Thymus (tissue), 14 donors: ENCODE measurements at places on chromosomes 3 and 15. TPM values are rescaled to one million over a fixed set of nuclear protein-coding genes. Genes with fewer than 3 reads are reported as not detected.

GRCh38 chr3:187946163-187946691 is 201.0 kb upstream of the BCL6 start:
- H3K4me3 ChIP-seq, result no peak overlapping the region
- H3K4me1 ChIP-seq, result peaks cover 76% of the 10 kb centered on the region
- no peaks in the 10 kb centered on the region for H3K36me3 ChIP-seq
- no peaks in the 10 kb centered on the region for H3K27me3 ChIP-seq

GRCh38 chr3:12782172-12782815 is 14.2 kb upstream of the CAND2 start:
- H3K27ac ChIP-seq, result no peak overlapping the region
- no peaks in the 10 kb centered on the region for H3K36me3 ChIP-seq
- H3K4me1 ChIP-seq, result no peaks in the 10 kb centered on the region
- DNase-seq, result no peak
- no peaks in the 10 kb centered on the region for H3K27me3 ChIP-seq

- no peak overlapping the region for H3K27ac ChIP-seq
- no peaks in the 10 kb centered on the region for H3K27me3 ChIP-seq
- peaks cover 9% of the 10 kb centered on the region for H3K4me1 ChIP-seq
- no peaks in the 10 kb centered on the region for H3K36me3 ChIP-seq
Observed at GRCh38 chr3:72414481-72415016, 433.7 kb downstream of the SHQ1 start.

- no peak overlapping the region for H3K27ac ChIP-seq
- no peak for DNase-seq
- H3K36me3 ChIP-seq, result no peaks in the 10 kb centered on the region
Observed at GRCh38 chr3:117404141-117404540, 694.6 kb downstream of the TUSC7 start.

DNA sequence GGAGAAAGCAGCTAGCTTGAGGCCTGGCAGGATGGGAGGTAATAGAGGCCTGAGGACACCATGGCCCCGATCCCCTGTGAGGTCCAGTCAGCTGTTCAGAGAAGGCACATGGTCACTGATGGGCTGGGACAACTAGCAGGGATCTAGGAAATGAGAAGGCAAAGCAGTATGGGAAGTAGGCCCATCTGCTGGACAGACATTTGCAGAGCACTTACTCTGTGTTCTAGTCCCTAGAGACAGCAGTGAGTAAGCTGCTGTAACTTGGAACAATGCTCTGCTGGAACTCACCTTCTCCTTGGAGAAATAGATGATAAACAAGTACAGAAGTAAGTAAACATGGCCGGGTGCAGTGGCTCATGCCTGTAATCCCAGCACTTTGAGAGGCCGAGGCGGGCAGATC is 7.1 kb downstream of the ECE2 start:
- no peak overlapping the region for H3K4me3 ChIP-seq
- no peak for DNase-seq
- no peak overlapping the region for H3K27ac ChIP-seq
- no peaks in the 10 kb centered on the region for H3K4me1 ChIP-seq
- no peaks in the 10 kb centered on the region for H3K27me3 ChIP-seq
- no peaks in the 10 kb centered on the region for H3K36me3 ChIP-seq

- no peak for DNase-seq
- no peaks in the 10 kb centered on the region for H3K27me3 ChIP-seq
- H3K27ac ChIP-seq, result no peak overlapping the region
- no peaks in the 10 kb centered on the region for H3K4me1 ChIP-seq
Observed at GRCh38 chr3:69113536-69113935, 8.9 kb downstream of the LMOD3 start.

GRCh38 chr3:8851703-8852102 is 82.3 kb upstream of the OXTR start:
- no peaks in the 10 kb centered on the region for H3K27me3 ChIP-seq
- no peaks in the 10 kb centered on the region for H3K4me1 ChIP-seq
- no peaks in the 10 kb centered on the region for H3K36me3 ChIP-seq
- no peak overlapping the region for H3K4me3 ChIP-seq

Gene SUCNR1
- 1.1 TPM for total RNA-seq

DNA sequence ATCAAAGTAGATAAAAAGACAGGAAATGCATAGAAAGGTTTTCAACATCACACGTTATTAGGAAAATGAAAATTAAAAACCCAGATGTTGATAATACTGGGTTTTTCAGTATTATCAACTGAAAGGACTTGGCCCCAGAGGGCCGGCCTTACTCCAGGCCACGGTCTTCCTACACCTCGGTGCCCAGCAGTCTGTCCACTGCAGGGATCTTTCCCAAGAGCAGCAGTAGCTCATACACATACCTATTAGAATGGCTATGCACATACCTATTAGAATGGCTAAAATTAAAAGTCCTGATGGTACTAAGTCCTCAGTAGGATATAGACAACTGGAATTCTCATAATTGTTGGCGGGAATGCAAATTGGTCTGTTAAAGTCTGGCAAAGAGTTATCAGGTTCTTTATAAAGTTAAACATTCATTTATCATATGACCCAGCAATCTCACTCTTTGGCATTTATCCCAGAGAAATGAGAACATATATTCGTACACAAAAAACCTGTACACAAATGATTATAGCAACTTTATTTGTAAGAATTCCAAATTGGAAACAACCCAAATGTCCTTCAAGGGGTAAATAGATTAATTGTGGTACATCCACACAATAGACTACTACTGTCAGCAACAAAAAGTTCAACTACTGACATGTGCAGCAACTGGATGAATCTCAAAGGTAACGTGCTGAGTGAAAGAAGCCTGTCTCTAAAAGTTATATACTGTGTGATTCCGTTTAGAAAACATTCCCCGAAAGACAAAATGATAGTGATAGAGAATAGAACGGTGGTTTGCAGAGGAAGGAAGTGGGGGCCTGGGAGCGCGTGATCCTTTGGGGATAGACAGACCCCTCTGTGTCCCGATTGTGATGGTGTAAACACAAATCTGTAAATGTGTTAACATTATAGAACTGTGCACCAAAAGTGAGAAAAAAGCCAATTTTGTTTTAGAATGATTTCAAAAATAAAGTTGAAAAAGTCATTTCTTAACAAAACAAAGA is 62.3 kb downstream of the MCTP2 start:
- no peak for DNase-seq
- H3K4me1 ChIP-seq, result peaks cover 21% of the 10 kb centered on the region

- DNase-seq, result no peak
- no peak overlapping the region for H3K4me3 ChIP-seq
- H3K27me3 ChIP-seq, result no peaks in the 10 kb centered on the region
- H3K27ac ChIP-seq, result no peak overlapping the region
- H3K4me1 ChIP-seq, result peaks cover under 1% of the 10 kb centered on the region
- no peaks in the 10 kb centered on the region for H3K36me3 ChIP-seq
Observed at GRCh38 chr3:58340594-58341244, 8.0 kb downstream of the PXK start.

DNA sequence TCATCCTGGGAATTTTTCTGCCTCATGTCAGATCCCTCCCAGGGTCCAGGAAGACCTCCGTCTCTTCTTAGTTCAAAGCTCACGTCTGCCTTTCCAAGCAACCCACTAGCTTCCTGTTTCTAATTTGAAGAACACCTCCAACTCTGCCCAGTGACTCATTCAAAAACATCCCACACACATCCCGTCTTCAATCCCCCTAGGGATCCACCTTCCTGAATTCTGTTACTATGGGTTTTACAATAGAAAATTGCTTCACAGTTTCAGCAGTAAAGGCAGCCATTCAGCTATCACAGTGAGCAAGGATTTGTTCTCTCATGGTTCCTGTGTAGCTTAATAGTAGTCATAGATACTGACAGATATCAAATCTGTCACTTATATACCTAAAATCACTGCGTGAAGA is 308.3 kb upstream of the CCDC54 start:
- H3K4me1 ChIP-seq, result peaks cover 10% of the 10 kb centered on the region
- H3K27me3 ChIP-seq, result no peaks in the 10 kb centered on the region
- H3K27ac ChIP-seq, result no peak overlapping the region
- DNase-seq, result no peak
- no peak overlapping the region for H3K4me3 ChIP-seq
- H3K36me3 ChIP-seq, result no peaks in the 10 kb centered on the region

- H3K27me3 ChIP-seq, result no peaks in the 10 kb centered on the region
- H3K4me1 ChIP-seq, result no peaks in the 10 kb centered on the region
- H3K4me3 ChIP-seq, result no peak overlapping the region
- no peak for DNase-seq
Observed at GRCh38 chr15:38401701-38402100, 52.2 kb upstream of the FAM98B start.

DNA sequence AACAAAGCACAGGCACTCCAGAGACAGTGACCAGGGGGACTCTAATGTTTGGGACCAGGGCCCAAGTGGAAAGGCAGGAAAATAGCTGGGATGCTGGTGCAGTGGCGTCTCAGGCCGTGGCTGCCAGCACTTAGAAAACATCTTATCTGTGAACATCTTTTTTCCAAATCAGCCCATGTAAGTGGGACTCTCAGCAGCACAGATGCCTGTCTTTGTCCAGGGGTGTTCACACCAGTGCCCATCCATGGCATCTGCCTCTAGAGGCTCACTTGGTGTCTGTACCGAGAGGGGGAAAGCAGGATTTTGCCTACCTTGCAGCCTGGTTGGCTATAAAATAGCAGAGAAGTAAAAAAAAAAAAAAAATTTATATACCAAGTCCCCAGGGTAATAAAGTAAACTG is 26.7 kb downstream of the SLC12A8 start:
- no peaks in the 10 kb centered on the region for H3K36me3 ChIP-seq
- DNase-seq, result no peak
- no peaks in the 10 kb centered on the region for H3K4me1 ChIP-seq
- H3K27me3 ChIP-seq, result no peaks in the 10 kb centered on the region
- H3K27ac ChIP-seq, result no peak overlapping the region
- no peak overlapping the region for H3K4me3 ChIP-seq

- H3K27me3 ChIP-seq, result no peaks in the 10 kb centered on the region
- H3K4me3 ChIP-seq, result no peak overlapping the region
- no peak overlapping the region for H3K27ac ChIP-seq
- DNase-seq, result no peak
Observed at GRCh38 chr15:37134699-37135131, 34.4 kb upstream of the MEIS2 start.

- H3K36me3 ChIP-seq, result no peaks in the 10 kb centered on the region
- H3K27ac ChIP-seq, result no peak overlapping the region
- no peak for DNase-seq
Observed at GRCh38 chr3:12286927-12287726, 1.7 kb upstream of the PPARG start.

Gene DNASE1L3
- 52.0 TPM for total RNA-seq

Gene ITIH3
- 0.24 TPM for total RNA-seq

DNA sequence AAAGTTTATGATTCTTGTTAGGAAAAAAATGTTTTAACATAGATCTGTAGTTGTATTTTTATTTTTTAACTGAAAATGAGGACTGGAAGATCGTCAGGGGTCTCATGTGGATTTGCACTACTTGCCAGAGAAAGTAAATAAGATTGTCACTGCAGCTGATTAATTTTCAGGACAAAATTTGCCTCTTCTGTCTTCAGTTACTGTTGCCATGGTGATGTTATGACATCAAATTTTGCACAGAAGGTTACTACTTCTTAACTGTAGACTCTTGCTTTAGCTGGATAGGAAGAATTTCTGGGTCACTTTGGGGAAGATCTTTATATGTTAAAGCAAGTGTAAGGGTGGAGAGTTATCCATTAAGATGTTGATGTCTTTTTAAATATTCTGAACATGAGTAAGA is 82.2 kb upstream of the WDR72 start:
- H3K4me1 ChIP-seq, result no peaks in the 10 kb centered on the region
- H3K27ac ChIP-seq, result no peak overlapping the region
- DNase-seq, result no peak
- H3K36me3 ChIP-seq, result no peaks in the 10 kb centered on the region

GRCh38 chr3:112134335-112135124 is 1.5 kb upstream of the GCSAM start:
- no peak for DNase-seq
- H3K27me3 ChIP-seq, result no peaks in the 10 kb centered on the region
- H3K36me3 ChIP-seq, result no peaks in the 10 kb centered on the region
- H3K4me1 ChIP-seq, result peaks cover 46% of the 10 kb centered on the region
- H3K27ac ChIP-seq, result peak overlapping the region; percentile 89

Gene LRRC34
- 5.9 TPM for total RNA-seq

DNA sequence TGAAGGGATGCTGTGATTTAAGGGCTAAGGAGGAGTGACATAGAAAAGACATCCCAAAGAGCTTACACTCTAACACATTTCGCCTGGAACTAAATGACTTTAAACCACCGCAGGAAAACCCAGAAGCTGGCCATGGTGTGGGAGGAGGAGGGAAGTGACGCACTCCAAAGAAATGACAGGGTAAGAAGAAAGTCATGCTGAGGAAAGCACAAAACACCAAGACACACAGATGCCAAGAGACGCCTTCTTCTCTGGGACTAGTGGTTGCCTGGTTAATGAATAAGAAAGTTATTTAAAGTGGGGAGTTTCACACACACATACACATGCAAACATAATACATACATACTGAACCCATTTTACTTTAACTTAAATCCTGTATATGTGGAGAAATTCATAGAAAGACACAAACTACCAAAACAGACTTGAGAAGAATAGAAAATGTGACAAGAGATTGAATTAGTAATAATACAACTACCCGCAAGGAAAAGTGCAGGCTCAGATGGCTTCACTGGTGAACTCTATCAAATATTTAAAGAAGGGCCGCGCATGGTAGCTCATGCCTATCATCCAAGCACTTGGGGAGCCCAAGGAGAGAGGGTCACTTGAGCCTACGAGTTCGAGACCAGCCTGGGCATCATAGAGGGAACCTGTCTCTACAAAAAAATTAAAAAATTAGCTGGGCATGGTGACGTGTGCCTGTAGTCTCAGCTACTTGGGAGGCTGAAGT is 125.5 kb downstream of the NSMCE3 start:
- H3K27me3 ChIP-seq, result peaks cover 7% of the 10 kb centered on the region
- H3K36me3 ChIP-seq, result no peaks in the 10 kb centered on the region
- DNase-seq, result no peak
- H3K4me1 ChIP-seq, result no peaks in the 10 kb centered on the region
- H3K27ac ChIP-seq, result no peak overlapping the region

DNA sequence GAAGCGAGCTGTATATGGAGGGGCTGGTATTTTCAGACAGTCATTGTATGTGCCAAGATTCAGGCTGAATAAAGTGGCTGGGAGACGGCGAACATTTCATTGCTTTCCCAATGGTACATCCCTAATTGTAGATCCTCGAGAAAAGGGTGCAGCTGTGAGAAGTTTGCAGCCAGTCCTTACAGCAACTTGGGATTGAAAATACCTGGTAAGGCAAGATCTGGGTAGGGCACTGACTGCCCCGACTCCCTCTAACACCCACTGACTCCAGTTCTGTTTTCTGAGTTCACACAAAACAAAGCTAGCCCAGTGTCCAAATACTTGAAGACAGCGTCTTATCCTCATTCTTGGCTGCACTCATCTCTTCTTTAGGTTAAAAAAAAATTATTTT is 63.7 kb downstream of the EDEM1 start:
- no peak overlapping the region for H3K27ac ChIP-seq
- no peaks in the 10 kb centered on the region for H3K36me3 ChIP-seq
- DNase-seq, result no peak

Gene MAGEF1
- total RNA-seq, result 27.6 TPM

DNA sequence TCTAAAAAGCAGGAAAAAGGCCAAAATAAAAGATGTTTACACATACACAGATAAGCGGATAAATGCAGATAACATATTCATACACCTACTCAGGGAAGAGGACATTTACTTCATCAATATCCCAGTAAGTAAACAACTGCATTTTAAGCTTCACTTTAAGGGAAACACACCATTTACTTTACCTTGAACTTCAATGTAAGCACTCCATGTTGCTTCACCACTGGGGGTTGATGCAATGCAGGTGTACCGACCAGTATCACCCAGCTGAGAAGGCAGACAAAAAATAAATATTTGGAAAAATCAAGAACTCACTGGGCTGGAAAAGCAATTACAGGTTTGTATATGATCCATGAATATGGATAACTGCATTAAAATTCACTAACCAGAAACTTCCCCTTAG is 1099.5 kb downstream of the ROBO1 start:
- no peak overlapping the region for H3K27ac ChIP-seq
- H3K36me3 ChIP-seq, result no peaks in the 10 kb centered on the region
- H3K27me3 ChIP-seq, result no peaks in the 10 kb centered on the region
- no peak overlapping the region for H3K4me3 ChIP-seq
- DNase-seq, result no peak
